NCI-H187 (cell line): ENCODE measurements at places on chromosomes 13 and 19.
A peak's percentile ranks its signal among the peaks of the same experiment; 100 is the strongest.

- no peak for DNase-seq
These were observed 60.8 kb downstream of the KCTD12 start for GRCh38 chr13:76825430-76825829.

DNA sequence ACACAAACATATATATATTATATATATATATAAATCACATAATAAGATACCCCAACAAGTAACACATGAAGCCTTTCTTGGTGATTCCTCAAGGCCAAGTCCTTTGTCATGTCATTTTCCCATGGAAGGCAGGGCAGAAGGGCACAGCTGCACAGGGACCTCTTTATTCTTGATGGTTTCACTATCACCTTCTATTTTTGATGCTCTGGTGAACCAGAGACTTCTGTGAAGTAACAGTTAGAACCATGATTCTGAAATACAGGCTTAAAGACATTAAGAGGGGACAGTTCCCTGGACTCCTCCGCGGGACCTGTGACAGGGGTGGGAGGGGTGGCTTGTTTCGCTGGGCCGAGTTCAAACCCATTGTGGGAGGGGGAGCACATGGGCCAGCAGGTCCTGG, 104.0 kb downstream of the DGKH start:
- no peak for DNase-seq

GRCh38 chr19:1278074-1278473, 2.7 kb downstream of the FAM174C start:
- no peak for DNase-seq

- no peak for DNase-seq
These were observed 4.0 kb upstream of the HOOK2 start for GRCh38 chr19:12779162-12779993.

DNA sequence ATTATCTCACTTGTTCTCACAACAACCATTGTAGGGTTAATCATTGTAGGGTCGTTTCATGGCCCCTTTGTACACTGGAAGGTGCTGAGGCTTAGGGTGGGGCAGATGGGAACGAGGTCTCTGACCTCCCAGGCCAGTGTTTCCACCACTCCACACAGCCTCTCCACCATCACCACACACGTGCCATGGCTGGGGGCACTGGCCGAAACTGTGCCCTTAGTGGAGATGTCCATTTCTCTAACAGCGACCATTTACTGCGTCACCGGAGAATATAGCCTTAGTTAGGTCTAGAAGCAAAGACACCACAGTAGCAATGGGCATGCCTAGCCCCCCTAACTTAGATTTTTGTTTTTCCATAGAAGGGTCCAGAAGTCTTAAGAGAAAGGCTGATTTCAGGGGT, 36.5 kb downstream of the COL4A1 start:
- DNase-seq, result no peak

GRCh38 chr19:10884274-10884673, 12.9 kb downstream of the CARM1 start:
- DNase-seq, result no peak

DNA sequence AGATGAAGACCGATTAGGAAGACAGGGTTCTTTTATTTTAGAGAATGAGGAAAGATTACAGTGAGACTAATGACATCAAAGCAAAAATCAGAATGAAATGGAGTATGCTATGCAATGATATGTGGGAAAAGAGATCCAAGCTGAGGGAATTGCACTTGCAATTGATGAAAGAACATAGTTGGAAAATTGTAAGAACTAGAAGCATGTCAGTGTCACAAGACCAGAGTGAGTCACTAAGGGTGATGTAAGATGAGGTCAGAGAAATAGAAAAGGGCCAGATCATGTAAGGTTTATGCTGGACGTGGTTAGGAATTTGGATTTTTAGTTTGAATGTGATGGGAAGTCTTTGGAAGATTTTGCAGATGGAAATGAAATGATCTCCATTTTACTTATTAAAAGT, 1937.3 kb downstream of the OLFM4 start:
- no peak for DNase-seq

DNA sequence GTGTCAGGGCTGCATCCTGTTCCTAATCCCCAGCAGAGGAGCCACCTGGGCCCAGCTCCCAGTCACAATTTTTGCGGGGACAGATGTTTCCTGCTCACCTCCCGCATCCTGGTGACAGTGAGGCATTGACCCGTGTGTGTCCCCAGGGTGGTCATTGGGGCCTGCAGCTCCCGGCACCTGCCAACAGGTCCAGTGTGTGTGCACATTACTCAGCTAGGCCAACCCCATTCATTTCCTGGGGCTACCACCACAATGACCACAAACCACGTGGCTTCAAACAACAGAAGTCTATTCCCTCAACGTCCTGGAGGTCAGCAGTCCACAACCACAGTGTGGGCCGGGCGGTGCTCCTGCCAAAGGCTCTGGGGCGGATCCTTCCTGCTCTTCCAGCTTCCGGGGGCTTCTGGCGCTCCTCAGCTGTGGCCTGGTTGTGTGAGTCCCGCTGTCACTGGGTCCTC, 11.9 kb upstream of the F2RL3 start:
- no peak for DNase-seq

DNA sequence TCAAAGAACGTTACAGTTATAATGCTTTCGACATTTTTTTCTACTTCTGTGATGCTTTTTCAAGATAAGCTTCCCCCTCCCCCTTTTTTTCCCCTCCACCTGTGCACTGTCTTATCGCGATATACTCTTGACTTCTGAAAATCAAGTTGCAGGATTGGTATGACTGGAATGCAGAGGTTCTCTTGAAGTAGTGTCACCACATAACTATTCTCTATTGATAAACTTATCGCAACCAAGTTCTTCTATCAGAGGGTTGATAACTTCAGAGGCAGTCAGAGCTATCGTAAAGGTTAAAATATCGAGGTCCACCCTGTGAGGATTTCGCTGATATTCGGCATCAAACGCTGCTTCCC, 820 bp downstream of the EID2 start:
- DNase-seq, result no peak

DNA sequence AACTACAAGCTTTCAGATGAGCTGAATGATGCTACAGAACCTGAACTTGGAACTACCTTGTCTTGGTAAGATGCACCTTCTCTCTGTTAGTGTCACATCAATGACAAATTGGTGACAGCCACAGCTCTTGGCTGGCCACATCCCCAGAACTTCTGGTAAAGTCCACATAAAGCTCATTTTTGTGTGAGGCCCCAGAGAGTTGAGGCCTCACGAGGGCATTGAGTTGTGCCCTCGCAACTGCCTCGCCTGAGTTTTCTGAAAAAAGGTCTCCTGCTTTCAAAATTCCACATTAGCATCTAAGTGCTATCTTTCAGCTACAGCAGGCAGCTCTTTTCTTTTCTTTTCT, 42.6 kb downstream of the MRPL57 start:
- DNase-seq, result no peak

- DNase-seq, result no peak
These were observed 454.7 kb upstream of the TSHZ3 start for GRCh38 chr19:31803835-31804446.

DNA sequence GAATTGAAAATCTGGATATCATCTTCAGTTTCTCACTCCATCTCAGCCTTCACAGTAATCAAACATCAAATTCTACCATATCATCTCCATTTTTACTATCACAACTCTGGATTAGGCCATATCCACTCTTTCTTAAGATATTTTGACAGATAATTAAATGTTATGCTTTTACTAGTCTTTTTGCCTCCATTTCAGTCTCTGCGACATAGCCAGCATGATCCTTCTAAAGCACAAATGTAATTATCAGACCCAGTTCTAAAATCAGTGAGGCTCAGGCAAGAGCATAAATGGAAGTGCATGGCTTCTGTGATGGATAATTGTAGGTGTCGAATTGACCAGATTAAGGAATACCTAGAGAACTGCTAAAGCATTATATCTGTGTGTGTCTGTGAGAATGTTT, 307.7 kb downstream of the PCDH20 start:
- no peak for DNase-seq

GRCh38 chr13:42056583-42056982, 8.1 kb downstream of the DGKH start:
- DNase-seq, result no peak

GRCh38 chr19:9073806-9074205, 13.1 kb upstream of the OR1M1 start:
- DNase-seq, result no peak

DNA sequence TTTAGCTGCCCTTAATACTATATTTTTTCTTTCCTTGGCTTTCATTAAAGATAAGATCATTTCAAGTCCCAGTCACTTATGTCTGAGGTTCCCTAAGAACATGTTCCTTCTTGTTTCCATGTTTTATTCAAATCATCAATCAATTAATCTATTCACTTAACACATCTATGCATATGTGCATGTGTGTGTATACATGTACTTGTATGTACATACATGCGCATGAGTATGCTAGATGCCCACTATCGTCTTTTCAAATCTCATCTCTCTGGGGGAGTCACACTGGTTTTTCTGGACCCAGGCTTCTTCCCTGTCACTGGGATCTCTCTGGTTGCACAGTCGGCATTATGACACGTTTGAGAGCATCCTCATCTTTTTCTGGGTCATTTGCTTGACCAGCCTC, 108.9 kb downstream of the ZNF536 start:
- DNase-seq, result no peak

- no peak for DNase-seq
These were observed 38.3 kb upstream of the C19orf12 start for GRCh38 chr19:29753190-29753933.

DNA sequence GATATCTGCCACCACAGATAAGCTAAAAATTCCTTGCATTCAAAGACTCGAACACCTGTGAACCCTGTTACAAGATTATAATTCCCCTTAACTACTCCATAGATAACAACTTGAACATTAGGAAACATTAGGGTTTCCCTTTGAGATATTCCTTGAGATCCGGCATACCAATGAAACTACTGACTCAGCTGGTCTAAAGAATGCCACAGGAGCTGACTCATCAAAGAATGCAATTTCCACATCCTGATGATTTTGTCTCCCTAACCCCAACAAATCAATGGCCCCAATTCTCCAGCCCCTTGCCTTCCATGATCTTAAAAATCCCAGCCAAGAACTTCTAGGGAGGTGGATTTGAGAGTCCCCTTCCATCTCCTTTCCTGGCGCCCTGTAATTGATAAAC, 35.6 kb upstream of the ZNF599 start:
- DNase-seq, result no peak

- DNase-seq, result no peak
These were observed 19.6 kb upstream of the NFIC start for GRCh38 chr19:3346677-3347353.

DNA sequence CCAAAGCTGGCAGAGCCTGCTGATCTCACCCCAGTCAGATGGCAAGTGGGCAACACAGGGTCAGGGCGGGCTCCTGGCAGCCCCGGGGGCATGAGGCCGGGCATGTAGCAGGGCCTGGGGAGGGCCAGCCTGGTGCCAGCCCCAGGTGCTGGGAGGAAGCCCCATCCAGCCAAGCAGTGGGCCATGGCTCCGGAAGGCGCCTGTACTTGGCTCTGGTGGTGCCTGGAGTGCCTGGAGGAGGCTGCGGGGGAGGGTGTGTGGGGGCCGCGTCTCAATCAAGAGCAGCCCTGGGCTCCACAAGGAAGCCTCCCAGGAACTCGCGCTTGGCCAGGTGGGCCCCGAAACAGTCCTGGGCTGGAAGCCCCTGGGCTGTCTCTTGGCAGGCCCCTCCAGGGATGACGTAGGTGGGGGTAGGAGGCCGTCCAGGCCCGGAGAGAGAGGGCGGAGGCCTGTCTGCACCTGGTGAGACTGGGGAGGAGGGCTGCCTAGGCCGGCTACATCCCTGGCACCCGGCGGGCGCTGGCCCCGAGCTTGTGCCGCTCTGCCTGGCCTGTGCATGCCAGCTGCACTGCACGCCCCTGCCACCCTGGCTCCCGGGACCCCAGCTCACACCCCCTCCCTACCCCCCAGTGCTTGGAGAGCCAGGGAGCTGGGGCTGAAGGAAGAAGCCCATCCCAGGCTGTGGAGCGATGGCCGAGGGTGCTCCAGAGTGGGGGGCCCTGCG, 45.9 kb downstream of the COMP start:
- no peak for DNase-seq

GRCh38 chr19:47780215-47780551, 1.7 kb downstream of the SELENOW start:
- no peak for DNase-seq

DNA sequence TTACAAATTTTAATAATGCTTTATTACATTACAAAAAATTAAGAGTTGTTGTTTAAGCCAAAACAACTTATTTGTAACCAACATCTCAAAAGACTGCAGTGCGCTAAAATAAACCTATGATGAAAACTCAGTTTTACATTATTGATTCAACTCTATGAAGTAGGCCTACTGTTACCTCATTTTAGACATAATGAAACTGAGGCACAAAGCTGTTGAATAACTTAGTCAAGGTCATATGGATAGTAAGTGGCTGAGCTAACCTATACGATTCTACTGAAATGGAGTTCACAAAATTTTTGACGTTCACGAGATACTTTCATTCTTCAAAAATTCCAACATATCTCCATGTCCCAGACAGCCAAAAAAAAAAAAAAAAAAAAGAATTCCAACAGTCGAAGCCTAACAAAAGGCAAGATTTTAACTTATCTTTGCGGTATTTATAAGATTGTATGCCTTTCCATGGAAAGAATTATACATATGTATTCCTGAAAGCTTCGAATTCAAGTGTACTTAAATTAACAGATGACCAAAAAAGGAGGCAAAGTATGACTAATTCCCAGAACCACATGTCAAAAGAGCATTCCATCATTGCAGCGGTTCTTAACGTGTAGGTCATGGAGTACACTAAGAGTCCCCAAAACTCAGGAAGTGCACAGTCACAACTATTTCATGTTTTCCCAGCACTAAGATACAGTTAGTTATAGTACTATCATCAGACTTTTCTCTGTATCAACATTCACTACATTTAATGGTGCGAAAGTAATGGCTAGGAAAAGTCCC, 69.4 kb downstream of the PSPC1 start:
- no peak for DNase-seq

DNA sequence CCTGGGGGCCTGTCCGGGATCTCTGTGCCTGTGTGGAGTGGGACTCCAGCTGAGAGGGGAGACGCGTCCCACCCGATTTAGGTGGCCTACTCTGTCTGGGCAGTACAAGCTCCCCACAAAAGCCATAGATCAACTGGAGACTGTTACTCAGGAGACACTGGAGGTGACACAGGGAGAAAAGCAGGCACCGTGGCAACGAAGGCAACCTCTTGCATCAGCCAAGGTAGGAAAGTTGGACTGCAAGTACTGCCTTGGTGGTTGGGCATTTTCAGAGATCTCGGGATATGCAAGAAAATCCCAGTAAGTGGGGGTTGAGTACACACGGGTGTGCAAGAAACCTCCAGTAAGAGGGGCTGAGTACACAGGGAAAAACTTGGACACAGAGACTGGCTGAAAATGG, 1060.0 kb upstream of the MIR17HG start:
- no peak for DNase-seq

- DNase-seq, result peak; percentile 40
These were observed 122.4 kb downstream of the TRPC4 start for GRCh38 chr13:37747071-37747612.

GRCh38 chr13:66994097-66994496, 236.0 kb downstream of the PCDH9 start:
- no peak for DNase-seq

GRCh38 chr13:111853721-111854120, 213.2 kb upstream of the SOX1 start:
- DNase-seq, result peak; percentile 97

GRCh38 chr19:38034492-38034860, 127.5 kb downstream of the SIPA1L3 start:
- DNase-seq, result no peak

GRCh38 chr19:12778017-12778904, 2.9 kb upstream of the HOOK2 start:
- DNase-seq, result no peak
